ENCODE measurements at places on chromosomes 1 and 21.

DNA sequence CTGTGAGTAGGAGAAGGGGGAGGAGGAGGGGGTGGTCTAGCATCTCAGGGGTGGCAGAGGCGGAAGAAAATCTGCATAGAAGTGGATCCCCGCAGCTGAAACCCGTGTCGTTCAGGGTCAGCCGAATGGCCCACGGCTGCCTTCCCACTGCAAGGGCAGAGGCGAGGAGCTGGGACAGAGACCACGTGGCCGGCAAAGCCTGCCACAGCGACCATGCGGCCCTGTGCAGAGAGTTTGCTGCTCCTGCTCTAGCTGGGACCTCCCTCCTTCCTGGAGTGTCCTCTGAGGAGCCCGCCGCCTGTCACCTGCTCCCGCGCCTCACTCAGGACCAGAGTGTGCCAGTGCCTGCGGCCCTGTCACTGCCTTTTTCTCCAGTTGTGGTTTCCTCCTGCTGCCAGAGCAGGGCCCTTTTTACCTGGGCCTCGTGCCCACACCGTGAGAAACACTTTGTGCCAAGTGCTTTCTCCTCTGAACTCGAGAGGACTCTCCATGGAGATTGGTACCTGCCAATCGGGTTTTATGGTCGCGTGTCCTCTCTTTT, 5.4 kb upstream of the TRPM2 start:
- DNase-seq = no peak

GRCh38 chr1:50917138-50918137, 42.6 kb downstream of the FAF1 start:
- DNase-seq = no peak

GRCh38 chr1:60504206-60504840, 430.8 kb upstream of the C1orf87 start:
- no peak for DNase-seq

DNA sequence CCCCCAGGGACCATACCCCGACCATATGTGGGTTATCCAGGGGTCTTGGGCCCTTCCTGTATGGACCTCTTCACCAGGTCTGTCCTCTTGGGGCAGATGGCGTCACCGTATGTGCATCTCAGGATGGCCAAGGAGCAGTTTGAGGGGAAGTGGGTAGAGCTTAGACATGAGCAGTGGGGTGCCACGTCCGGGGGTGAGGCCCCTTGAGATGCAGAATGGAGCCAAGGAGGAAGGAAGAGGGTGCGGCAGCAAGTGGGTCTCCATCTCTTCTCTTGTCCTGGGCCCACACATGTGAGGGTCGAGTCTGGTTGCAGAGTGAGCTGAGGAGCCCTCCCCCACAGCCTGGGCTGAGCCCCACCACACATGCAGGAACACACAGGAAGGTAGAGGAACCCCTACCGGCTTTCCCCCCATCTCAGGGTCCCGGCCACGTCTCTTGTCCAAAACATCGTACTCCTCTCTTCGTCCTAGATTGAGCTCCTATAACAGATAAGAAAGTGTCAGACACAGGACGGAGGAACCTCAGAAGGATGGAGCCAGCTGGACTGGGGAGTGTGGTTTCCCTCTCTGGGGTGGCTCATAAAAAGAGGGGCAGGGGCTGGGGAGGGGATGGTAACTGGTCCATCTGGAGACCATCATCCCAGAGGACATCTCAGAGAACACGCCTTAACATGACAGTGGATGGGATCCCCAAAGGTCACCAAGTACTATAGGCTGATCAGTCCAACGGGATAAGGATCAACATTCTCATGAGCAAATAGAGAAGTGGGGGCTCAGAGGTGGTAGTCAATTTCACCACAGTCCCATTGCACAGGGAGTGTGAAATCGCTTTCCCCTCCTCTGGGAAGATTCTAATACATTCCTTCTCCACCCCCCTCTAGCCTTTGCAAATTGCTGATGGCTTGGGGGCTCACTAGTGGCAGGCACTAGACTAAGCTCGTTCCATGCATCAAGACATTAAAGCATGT, 79.9 kb downstream of the CD247 start:
- DNase-seq = no peak

GRCh38 chr21:42696501-42697040, 43.1 kb downstream of the PDE9A start:
- DNase-seq = no peak

DNA sequence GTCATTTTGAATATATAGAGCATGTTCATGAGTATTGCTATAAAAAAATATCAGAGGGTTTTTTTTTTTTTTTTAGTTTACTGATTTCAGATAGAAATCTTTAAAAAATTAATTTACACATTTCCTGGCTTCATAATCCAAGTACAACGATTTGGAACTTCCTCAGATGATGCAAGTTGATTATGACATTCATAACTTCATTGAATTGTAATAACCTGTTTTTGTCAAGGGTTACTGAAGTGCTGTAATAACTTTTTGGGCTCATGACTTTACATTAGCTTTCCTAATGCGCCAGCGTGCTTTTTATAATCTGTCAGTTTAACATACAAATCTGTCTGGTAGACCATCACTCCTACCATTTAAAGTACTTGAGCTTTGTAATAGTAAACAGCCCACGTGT, 81.3 kb downstream of the SASS6 start:
- DNase-seq = no peak

DNA sequence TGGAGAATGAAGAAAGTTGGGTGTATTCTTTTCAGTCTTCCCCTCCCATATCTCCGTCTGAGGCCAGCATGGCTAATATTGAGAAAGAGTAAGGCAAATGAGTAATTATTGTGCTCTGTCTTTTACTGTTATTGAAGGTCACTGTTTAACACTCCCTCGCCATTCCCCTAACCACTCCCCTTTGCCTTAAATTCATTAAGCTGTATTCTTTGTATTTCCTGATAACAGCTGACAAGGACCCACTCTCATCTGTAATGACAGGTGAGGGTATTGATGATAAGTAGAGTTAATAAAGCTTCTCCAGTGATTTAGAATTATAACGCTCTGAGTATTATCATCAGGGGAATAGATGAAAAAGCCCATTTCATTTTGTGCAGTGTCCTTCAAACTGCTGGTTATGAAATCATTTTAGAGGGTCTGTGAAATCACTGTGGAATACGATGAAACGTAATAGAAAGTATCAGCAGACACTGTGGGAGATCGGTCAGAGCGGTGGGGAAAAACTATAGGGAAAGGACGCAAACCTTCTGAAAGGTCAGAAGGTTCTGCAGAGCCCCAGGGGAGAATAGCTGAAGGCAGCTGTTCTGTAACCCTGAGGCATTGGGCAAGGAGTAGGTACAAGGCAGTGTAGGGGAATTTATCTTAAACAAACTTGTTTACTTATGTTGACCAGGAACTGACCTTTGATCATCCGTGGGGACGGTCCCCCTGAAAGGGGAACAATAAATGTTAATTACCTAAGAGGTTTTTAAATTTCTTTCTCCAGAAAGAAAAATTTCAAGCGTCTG, 46.3 kb upstream of the CACYBP start:
- no peak for DNase-seq

DNA sequence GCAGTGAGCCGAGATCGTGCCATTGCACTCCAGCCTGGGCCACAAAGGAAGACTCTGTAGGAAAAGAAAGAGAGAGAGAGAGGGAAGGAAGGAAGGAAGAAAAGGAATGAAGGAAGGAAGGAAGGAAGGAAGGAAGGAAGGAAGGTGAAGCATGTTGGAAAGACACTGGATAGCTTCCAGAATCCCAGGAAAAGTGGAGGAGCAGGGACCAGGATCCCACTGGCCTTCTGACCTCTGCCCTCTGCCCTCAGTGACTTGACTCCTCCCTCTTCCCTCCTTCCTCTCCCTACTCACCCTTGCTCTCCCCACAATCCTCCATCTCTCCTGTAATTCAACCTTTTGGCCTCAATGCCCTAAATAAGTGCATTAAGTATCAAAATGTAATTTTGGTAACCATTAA, 4.1 kb upstream of the UTS2 start:
- no peak for DNase-seq

DNA sequence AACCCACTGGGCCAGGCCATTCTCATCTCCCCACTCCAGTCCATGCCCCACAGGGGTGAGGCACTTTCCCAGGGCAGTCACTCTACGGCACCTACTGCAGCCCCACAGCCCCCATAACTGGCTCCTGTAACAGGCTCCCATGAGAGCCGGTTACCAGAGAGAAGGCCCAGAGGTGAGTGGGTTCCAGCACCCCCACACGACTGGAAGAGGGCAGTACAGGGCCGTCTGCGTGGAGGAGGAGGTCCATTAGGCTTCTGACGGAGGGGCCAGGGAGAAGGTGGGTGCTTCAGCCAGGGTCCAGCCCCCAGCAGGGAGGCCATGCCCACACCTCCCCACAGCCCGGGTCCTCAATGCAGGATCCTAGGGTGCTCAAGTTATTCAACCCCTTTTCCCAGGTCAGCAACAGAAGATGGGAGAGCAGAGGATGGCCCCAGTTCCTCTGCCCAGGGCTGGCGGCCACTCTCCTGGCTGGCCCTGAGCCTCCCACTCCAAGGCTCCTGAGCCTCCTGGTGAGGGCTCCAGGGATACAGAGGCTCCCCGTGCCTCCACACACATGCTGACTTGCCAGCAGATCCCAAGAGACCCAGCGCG, 1.6 kb downstream of the ACAP3 start:
- DNase-seq = no peak

DNA sequence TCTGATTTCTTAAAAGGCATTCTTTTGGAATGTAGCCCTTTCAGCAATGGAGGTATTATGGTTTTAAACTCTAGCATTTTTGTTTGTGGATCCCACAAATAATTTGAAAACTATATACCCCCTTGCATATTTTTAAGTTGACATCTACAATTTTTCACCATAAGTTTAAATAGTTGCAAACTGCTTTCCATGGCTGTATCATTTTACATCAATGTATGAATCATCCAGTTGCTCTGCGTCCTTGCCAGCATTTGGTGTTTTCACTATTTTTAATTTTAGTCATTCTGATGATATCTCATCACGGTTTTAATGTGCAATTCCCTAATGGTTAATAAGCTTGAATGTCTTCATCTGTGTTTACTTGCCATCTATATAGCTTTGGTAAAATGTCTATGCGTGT, 20.7 kb downstream of the DIPK1A start:
- no peak for DNase-seq

GRCh38 chr21:9837946-9838737, 683.2 kb upstream of the TPTE start:
- DNase-seq = no peak

DNA sequence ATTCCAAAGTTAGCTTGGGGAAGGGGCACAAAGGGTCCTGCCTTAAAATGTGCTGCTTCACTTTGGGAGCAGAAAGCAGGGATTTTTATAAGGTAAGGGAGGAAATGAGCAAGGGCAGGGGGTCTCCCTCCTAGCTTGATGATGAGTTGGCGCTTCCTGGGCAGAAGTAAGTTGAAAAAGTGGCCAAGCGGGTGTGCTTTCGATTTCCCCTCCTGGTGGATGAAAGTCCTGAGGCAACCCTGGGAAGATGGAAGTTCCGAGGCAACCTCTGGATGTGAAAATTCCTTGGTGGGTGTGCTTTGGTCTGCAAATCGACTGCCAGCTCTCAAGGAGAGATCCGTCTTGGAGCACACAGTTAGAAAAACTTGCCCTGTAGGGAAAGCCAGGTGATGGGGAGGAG, 41.7 kb upstream of the CD2 start:
- DNase-seq = no peak

- no peak for DNase-seq
Measured at GRCh38 chr1:1428174-1428573, 7.1 kb upstream of the ANKRD65 start.

DNA sequence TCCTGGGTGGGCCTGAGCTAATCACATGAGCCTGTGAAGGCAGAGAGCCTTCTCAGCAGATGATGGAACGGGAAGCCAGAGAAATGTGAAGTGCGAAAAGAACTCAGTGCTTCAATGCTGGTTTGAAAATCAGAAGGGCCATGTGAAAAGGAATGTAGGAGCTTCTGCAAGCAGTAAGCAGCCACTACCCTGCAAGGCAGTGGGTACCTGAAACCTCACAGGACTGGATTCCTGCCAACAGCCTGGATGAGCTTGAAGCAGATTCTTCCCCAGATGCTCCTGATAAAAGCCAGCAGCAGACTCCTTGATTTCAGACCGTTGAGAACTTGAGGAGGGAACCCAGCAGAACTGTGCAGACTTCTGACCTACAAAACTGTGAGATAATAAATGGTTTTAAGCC, 158.6 kb downstream of the SYT2 start:
- DNase-seq = no peak

DNA sequence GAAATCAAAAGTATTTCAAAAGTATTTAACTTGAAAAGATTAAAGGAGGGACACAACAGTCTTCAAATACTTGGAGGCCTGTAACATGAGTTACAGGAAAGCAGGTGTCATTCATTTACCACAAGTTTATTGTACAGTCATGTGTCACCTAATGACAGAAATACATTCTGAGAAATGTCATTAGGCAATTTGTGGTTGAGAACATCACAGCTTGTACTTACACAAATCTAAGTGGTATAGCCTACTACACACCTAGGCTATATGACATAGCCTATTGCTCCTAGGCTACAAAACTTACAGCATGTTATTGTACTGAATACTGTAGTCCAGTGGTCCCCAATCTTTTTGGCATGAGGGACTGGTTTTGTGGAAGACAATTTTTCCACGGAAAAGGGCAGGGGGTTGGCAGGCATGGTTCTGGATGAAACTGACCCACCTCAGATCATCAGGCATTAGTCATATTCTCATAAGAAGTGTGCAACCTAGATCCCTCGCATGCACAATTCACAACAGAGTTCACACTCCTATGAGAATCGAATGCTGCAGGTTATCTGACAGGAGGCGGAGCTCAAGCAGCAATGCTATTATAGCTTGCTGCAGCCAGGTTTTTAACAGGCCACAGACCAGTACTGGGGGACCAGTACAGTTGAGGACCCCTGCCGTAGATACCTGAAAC, 25.0 kb upstream of the PHTF1 start:
- DNase-seq = no peak

GRCh38 chr1:185627761-185628501, 106.3 kb upstream of the HMCN1 start:
- no peak for DNase-seq

DNA sequence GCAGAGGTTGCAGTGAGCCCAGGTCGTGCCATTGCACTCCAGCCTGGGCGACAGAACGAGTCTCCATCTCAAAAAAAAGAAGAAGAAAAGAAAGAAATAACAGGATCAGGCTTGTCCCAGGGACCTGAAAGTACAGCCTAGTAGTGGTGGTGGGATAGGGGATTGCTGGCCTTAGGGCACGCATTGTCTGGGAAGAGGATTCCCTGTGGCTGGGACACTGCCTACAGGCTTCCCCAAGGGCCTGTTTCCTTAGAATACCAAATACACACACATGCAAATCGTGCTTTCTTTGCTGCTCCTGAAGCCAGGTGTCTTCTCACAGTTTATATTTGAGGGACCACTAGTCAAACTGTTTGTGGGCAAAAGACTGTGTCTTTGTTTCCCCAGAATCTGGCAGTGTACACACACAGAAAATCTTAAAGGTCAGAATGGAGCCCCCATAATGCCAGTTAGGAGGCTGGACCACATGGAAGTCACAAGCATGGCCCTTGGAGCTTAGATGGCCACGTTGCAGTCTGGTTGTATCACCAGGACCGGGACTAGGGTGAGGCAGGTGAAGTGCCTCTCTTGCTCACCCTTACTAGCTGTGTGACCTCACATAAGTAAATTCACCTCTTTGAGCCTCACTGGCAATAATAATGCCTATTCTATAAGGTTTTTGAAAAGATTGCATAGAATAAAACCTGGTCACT, 12.7 kb upstream of the ASAP3 start:
- no peak for DNase-seq
